ENCODE measurements at places on chromosomes 12 and 14.
A peak's percentile ranks its signal among the peaks of the same experiment; 100 is the strongest.

DNA sequence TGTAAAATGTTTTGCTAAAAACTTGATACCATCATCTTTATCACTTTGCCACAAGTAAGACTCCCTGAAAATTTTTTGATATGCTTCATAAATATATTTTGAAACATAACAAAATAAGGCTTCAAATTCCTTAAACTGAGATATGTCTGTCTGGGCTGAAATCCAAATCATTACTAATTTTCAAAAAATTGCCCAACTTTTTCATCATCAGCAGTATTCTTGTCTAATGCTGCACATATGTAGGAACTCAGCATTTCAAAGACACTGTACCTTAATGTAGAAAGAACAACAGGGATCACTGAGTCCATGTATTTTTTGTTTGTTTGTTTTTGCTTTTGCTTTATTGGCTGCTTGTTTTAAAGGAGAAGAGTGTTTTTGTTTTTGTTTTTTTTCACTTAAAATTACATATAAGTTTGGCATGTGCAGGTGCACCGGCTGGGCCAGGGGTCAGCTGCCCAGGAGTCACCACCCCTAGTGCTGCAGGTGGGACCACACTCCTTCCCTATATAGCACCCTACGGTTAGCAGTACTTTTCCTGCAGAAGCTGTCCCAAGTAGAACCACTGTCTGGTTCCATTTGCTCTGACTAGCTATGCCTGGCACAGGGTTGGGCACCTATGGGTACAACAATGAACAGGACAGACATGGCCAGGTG lies 231.2 kb downstream of the PIK3C2G start:
- DNase-seq: no peak

DNA sequence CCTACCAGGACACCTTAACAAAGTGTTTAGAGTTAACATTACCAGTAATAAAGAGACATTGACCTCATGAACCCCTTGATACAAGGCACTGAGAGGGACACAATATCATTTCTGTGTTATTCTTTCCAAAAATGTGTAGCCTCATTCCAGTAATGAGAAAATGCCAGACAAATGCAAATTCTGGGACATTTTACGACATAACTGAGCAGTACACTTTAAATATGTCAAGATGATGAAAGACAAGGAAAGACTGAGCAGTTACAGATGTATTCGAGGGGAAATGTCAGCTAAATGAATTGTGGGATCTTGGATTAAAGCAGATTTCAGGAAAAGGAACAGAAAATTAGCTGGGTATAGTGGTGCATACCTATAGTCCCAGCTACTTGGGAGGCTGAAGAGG lies 255.6 kb downstream of the ERC1 start:
- DNase-seq: no peak

DNA sequence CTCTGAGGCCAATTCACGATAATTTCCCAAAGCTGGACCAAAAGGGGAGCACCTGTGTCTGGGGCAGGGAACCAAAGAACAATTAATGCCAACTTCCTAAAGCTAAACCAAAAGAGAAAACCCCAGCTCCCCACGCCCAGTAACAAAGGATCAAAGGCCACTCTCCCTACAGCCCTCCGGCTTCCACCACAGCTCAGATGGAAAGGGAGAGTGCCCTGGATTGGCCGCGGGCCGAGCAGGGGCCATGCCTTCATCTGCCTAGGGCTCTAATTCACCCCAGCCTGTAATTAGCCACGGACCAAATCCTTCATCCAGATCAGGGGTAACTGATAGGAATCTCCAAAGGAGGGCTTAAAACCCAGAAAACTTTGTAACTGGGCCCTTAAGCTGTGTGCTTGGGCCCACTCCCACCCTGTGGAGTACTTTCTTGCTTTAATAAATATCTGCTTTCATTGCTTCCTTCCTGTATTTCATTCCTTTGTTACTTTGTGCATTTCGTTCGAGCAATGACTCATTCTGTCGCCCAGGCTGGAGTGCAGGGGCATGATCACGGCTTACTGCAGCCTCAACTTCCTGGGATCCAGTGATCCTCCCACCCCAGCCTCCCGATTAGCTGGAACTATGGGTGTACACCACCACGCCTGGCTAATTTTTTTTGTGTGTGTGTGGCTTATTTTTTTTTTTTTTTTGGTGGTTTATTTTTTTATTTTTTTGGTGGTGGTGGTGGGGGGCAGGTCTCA lies 65.5 kb upstream of the PPP4R3A start:
- no peak for DNase-seq

DNA sequence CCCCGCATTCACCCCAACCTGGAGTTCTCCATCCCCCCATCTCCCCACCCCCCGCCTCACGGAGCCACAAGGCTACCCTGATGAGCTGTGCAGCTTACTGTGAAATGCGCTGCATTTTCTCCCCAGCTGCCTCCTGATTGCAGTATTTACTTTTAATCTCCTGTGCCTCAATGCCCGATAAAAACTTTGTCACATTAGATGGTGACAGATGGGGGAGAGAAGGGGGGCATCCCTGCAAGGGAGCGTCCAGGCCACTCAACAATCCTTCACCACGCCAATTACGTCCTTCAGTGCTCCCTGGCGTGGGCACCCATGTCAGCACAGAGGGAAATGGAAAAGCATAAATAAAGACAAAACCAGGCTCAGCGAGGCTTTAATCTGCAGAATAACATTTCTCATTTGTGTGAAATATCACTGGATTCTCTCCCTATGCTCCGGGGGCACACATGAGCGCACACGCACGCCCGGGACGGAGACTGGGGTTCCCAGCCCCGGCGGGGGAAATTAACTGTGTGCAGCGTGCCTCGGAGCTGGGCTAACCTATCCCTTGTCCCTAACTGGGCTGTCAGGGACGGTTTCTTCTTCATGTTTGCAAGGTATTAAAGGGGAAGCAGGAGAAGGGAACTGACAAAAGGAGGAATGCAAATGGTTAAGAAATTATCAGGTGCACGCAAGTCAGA lies 186.7 kb upstream of the VASH1 start:
- DNase-seq: no peak

DNA sequence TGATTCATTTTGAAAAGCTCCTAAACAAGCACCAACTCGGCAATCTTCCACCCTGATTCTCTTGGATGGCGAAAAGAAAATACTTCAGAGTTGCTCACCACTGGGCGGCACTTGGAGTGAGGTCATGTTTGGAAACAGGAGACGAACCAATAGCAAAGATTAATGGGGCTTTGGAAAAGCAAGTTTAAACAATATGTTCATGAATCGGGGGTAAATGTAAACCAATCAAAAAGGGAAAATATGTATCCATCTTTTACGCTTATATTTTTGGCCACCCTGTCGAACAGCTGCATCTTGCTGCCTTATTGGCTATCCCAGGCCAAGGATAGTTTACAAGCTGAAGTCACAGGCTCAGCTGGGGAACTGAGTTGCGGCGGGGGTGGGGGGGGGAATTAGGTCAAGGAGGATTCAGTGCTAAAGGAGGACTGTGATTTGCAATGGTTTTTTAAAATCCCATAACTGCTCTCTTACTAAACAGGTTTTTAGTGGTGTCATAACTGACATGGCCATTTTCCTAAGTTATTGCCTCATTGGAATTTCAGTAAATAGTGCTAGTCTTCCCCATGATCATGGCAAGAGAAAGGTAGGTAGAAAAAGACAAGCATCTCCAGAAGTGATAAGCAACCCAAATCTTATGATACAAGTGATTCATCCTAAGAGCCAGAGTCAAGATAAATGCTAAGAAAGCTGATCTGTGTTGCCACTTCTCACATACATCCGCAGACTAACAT lies 210.6 kb downstream of the PHLDA1 start:
- DNase-seq: no peak

DNA sequence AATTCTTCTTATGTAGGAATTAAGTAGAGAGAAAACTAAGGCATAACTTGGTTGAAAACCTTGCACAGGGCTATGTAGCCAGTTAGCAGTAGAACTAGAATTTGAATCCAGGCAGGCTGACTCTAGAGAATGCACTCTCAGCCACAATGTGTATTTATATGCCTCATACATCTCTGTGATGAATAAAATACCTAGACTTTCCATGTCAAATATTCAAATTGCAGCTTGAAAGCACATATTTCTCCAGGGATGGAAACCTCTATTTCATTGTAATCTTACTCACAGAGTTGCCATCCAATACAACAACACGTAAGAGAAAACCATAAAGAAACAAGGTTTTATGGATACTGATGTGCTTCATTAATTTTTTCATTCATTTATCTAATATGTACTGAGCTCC lies 256.0 kb upstream of the FLRT2 start:
- DNase-seq: no peak

- DNase-seq: no peak
These were observed 129.8 kb upstream of the FKBP4 start for GRCh38 chr12:2664721-2665577.

DNA sequence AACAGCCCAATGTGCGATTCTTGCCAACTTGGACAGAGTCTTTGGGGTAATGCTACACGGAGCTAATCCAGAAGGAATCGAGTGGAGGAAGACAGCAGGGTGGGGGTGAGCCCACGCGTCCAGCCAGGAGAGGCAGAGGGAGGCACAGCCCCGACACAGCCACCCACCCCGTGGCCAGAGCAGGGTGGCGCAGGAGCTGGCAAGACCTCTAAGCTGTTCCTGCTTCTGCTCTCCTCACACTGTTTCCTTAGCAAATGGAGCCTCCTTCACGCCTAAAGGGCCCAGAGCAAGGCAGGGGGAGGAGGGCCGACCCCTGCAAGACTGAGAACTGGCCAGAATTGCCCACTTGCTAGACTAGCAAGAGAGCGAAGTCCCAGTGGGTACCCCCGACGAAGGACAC lies 91.5 kb downstream of the FBXL14 start:
- DNase-seq: no peak

GRCh38 chr12:11071414-11071813 lies 9.3 kb upstream of the TAS2R46 start:
- DNase-seq: no peak

DNA sequence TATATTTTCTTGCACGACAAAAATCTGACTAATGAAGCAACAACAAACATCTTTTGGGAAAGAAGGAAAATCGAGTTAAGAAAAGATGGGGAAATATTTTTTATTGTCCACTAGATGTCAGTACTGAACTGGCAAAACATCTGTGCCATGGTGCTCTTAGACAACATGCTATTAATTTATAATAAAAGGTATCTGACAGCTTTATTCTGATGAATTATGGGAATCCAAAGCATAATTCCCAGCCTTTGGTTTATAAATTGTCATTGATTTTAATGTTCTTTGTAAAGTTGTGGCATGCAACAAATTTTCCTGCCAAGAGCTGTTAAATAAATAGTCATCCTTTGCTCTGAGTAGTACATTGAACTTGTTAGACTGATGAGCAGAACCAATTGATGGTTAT lies 231.2 kb downstream of the ETNK1 start:
- DNase-seq: no peak

- peak; percentile 68 for DNase-seq
These were observed 3.6 kb upstream of the P2RX2 start for GRCh38 chr12:132614861-132615578.

DNA sequence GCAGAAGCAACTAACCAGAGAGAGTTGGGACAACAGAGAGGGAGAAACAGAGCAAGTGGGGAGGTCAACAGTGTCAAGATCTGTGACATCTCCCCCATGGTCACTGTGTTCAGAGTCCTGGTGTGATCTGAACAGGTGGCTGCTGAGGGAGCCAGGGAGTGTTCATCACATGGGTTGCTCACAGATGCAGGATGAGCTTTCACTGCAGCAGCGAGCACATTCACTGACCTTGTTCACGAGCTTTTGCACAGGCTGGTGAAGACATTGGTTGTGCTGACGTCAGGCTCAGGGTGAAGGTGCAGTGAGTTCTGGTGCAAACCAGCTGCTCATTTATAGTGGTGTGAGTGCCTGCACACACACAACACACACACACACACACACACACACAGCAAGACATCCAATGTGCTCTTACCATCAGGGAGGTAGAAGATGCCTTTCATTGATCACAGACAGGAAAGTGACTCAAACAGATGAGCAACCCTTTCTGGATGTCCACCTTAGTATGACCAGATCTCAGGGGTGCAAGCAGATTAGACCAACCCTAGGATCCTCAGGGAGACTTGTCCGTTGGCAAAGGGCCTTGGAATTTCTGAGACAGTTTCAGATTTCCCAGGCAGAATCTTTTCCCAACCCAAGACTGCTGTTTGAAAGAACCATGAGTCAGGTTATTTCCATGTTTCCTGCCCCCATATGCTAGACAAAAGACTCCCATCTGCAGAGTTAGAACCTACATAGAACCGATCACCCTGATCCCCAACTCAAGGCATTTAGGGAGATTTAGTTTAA lies 44.3 kb upstream of the OR10AD1 start:
- no peak for DNase-seq

DNA sequence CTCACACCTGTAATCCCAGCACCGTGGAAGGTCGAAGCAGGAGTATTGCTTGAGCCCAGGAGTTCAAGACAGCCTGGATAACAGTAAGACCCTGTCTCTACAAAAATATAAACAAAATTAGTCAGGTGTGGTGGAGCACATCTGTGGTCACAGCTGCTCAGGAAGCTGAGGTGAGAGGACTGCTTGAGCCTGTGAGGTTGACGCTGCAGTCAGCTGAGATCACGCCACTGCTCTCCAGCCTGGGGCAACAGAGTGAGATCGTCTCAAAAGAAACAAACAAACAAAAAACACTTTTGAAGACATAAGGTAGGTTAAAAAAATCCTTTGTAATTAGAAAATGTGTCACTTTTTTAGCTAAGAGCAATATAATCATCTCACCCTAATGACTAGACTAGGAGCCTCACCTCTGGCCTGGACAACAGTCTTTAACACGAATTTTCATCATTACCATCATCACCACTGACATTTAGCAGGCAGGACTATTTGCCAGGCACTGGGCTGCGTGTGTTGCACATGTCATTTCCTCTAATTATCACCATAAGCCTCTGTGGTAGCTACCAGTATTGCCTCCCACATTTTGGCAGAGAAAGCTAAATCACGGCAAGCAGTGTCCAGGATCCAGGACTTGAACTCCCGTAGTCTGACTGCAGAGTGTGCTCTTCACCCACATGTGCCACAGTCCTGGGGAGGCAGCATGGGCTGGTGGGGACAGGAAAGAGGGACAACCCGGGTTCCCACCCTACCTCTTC lies 4.6 kb upstream of the SYCP3 start:
- DNase-seq: no peak

DNA sequence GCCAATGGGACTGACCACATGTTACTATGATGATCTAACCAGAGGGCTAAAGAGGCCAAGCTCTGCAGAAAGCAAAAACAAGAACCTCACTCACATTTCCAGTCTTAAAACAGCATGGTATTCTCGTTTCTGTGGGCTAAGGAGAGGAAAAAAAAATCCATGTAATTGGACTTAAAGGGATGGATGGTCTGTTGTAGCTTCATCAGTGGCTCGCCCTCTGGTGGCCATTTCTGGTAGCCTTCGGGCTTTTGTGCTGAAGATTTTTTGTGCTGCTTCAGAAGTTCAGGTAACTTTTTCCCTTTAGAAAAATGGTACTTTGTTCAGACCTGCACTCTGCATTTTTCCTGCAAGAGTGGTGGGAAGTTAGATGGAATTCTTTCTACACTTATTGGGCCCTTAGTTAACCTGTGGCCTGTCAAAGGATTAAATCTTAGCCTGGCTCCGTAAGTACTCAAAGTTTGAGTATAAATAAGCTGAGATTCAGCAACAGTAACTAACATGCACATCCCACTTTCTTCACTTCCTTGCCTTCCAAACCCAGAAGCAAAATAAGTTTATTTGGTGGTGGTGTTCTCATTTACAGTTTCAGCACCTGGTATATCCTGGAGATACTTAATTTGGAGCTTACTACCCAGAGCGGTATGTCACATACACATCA lies 22.3 kb downstream of the DCAF4 start:
- DNase-seq: peak; percentile 63

- DNase-seq: no peak
These were observed 134.6 kb downstream of the TMEM121 start for GRCh38 chr14:105660816-105661531.

- no peak for DNase-seq
These were observed 551.1 kb upstream of the LRFN5 start for GRCh38 chr14:41055589-41055988.
